Jurkat, Clone E6-1 (cell line): ENCODE measurements at places on chromosomes 4 and X.

GRCh38 chr4:97828646-97829045, 314.6 kb downstream of the STPG2 start:
- DNase-seq, result no peak

DNA sequence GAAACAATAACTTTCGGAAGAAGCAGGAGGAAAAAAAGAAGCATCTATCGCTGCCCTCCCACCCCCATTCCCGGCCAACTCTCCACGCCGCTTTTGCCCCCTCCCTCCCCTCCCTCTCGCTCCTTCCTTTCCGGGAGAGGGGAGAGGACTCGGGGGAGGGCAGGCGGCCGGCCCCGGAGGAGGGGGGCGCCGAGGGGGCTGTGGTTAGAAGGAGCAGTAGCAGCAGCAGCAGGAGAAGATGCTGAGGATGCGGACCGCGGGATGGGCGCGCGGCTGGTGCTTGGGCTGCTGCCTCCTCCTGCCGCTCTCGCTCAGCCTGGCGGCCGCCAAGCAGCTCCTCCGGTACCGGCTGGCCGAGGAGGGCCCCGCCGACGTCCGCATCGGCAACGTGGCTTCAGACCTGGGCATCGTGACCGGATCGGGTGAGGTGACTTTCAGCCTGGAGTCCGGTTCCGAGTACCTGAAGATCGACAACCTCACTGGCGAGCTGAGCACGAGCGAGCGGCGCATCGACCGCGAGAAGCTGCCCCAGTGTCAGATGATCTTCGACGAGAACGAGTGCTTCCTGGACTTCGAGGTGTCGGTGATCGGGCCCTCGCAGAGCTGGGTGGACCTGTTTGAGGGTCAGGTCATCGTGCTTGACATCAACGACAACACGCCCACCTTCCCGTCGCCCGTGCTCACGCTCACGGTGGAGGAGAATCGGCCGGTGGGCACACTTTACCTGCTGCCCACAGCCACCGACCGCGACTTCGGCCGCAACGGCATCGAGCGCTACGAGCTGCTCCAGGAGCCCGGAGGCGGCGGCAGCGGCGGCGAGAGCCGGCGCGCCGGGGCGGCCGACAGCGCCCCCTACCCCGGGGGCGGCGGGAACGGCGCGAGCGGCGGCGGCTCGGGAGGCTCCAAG, 1.3 kb downstream of the PCDH7 start:
- no peak for DNase-seq

DNA sequence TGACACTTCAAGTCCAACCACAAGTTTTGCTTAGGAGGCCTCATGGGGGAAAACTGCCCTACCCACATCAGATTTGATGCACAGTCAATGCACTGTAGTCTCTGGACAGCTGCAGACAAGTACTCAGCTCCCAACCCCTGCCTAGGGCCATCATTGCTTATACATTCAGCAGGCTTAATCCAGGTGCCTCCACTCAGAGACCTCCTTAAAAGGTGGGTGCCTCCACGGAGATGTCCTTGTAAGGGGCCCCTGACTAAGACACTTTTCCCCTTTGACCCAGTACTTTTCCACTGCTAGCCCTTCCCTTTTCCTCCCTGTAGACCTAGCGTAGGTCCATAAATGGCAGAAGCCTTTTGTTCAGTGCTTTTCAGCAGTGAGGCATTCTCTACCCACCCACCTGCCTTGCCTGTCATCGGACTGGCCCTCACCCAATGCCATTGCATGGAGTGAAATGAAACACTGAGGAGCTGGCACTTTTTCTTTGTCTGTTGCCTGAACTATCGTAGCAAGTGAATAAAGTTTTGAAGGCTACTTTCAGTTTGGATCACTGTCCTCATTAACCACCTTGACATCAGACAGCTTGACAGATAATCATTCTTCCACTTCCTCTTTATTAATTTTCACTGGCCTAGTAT, 23.8 kb upstream of the PLK4 start:
- no peak for DNase-seq

GRCh38 chrX:19639813-19640462, 124.6 kb upstream of the MAP3K15 start:
- DNase-seq, result no peak

DNA sequence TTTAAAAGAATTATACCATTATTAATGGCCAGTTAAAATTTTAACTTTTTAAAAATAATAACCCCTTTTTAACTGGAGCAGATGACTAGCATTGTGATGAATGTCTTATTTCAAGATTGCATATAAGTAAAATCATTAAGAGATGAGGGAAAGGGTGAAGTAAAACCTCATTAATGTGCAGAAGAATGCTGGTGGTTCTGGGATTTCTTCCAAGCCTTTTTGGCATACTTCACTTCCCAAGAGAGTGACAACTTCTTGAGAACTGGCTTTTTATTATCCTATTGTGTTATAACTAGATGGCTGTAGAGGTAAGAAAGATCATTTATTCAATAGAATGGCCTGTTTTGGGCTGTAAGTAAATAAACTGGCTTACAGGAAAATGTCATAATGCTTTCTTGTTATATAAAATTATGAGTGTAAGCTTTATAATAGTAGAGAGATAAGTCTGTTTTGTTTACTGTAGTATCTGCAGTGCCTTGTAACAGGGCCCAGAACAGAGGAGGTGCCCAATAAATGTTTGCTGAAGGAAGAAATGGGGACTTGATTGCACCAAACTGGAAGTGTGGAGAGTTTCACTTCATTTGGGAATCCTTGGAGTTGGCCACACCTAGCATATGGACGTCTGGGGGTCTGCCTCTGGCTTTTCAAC, 242.9 kb upstream of the PITX2 start:
- no peak for DNase-seq

- no peak for DNase-seq
These were observed 523.4 kb downstream of the ADGRL3 start for GRCh38 chr4:61723492-61723891.

DNA sequence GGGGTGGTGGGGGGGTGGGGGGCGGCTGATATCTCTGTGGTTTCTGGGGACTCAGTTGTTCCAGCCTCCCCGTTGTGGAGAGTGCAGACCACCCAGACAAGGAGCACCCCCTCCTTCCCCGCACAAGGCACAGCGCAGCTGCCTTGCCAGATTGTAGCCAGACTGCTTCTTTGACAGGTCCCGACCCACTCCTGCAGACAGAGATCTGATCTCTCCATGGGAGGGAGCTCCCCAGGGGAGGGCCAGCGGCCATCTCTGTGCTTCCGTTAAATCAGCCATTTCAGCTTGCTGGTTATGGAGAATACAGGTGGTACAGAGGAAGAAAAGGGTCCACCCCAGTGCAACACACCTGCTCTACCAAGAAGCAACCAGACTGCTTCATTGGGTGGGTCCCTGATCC, 80.8 kb downstream of the FGF16 start:
- DNase-seq, result no peak

- DNase-seq, result no peak
These were observed 187.7 kb upstream of the TAPT1 start for GRCh38 chr4:16413814-16414555.

GRCh38 chrX:129714581-129714980, 24.2 kb upstream of the XPNPEP2 start:
- no peak for DNase-seq

- no peak for DNase-seq
These were observed 76.0 kb upstream of the SRD5A3 start for GRCh38 chr4:55269995-55270394.

- DNase-seq, result no peak
These were observed 112.5 kb downstream of the MAB21L2 start for GRCh38 chr4:150694438-150694837.

DNA sequence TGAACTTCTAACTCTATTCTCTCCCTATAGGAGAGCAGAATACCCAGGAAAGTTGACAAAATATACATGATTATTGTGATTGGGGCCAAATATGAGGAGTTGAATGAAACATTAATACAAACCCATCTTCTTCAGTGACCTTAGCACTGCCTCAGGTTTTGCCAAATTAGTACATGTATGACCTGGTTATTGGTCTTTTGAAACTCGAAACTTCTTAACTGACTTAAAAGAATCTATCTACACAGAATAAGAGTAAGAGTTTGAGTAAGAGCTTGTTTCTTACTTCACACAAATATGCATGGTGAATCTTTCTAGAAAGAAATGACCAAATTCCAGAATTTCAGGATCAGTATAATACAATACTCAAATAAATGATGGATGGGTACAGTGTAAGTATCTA, 213.0 kb upstream of the GK2 start:
- no peak for DNase-seq

DNA sequence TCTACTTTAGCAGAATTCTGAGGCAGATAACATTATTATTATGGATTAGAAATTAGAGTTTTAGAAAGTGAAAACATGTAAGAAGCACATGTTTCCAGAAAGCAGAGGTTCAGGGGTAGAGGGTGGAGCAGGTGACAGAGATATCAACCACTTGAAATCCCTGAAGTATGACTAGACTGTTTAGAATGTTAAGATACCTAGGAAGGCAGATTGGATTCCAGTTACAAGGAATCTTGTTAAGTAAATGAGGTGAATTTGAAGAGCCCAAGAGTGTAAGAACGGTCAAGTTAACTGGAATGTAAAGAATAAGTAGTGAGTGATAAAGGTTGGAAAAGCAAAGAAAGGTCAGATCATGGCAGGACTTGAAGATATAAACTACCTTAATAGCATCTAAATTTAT, 37.6 kb downstream of the ARSJ start:
- DNase-seq, result no peak

DNA sequence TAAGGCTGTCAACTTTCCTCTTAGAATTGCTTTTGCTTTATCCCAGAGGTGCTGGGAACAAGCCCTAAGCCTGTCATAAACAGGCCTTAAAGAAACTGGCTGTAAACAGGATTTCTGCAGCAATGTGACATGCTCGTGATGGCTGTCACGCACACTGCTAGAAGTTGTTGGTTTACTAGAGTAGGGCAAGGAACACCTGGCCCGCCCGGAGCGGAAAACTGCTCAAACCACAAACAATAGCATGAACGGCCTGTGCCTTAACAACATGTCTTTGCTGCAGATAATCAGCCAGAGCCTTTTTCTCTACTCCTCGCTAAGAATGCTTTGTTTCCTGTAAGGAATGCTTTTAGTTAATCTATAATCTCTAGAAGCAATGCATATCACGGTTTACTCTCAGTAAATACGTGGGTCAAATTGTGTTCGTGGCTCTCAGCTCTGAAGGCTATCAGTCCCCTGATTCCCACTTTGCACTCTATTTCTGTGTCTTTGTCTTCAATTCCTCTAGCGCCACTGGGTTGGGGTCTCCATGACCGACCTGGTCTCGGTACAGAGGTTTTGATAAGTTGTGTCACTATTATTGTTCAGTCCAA, 318.3 kb downstream of the GLUD2 start:
- peak; percentile 87 for DNase-seq

- DNase-seq, result no peak
These were observed 183.6 kb upstream of the FTHL17 start for GRCh38 chrX:31255310-31256033.

GRCh38 chr4:121221608-121222007, 57.5 kb upstream of the TNIP3 start:
- DNase-seq, result no peak

- no peak for DNase-seq
These were observed 252.3 kb downstream of the NLGN4X start for GRCh38 chrX:5976332-5976731.

DNA sequence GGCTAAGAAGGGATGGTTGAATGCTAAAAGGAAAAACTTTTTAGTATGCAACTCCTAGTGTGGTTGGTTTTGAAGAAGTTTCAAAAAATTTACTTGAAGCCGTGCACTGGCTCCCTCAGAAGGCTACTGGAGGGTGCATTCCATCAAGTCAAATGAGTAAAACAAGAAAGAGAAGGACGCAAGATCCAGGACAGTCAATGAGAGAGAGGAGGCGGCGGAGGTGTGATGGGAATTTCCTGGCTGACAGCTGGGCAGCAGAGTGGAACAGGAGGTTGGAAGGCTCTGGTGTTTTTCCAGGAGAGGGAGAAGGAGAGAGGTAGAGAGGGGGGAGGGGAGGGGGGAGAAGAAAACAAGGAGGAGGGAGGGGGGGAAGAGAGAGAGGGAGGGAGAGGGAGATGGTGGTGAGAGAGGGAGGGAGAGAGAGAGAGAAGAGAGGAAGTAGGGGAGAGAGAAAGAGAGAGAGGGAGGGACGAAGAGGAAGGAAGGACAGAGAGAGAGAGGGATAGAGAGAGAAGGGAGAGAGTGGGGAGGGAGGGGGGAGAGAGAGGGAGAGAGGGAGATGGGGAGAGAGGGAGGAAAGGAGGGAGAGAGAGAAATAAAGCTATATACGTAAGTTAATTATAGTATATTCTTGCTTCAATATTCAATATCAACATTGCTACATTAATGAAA, 126.4 kb downstream of the SH3KBP1 start:
- DNase-seq, result no peak

- DNase-seq, result no peak
These were observed 10.9 kb downstream of the SAP30 start for GRCh38 chr4:173381610-173382009.

DNA sequence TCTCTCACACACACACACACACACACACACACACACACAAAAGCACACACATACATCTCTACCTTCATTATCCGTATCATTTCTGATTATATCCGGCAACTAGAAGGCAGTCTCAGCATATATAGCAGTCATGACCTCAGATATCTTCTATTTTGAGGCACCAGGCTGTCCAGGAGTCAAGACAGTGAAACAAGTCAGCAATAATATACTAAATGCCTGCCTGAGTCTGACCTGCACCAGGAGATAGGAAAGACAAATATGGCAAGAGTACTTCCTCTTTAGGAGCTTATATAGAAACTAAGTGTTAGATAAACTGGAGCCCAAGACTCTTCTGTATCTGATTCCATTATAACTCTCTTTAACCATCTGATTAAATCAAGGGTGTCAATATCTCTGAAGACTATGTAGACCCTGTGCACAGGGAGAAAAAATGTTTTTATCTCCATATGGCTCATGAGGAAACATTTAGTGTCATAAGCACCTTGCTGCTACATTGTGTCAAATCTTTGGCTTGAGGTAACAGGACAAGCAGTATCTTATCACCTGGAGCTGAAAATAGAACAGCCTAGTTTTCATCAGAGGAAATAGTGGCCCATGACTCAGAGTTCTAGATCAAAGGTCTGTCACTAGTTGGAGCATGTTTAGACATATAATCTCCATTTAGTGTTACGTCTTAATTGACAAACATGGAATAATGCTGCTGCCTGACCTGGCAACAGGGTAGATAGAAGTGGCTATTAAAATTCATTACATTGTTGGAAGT, 27.0 kb upstream of the FAM47B start:
- DNase-seq, result no peak

DNA sequence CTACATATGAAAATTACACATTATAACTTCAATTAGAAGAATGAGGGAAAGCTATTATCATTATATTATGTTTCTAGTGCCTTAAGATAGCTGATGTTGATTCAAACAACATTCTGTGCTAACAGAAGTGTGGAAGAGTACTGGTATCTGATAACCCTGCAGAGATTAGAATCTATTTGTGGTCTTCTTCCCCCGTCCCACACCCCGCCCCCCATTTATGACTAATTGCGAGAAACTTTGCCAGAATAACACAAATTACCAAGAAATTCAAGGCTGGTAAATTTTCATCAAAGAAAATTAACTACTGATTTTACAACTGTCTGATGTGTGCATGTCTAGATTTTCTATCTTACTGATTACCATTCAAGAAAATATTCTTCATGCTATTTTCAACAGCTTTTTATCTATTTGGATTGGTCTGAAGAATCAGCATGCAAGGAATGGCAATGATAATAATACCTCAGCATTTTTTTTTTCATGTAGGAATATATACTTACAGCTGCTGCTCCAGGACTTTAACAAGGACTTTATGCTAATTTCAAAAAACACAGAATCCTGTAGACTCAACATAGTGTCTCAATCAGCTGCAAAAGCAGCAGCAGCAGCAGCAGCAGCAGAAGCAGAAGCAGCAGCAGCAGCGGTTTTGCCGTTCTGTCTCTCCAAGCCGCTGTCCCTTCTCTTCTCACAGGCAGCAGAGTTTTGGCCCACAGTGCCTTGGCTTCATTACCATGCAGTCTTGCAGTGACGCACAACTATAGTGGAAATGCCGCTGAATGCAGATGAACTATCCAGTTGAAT, 126.7 kb downstream of the FRYL start:
- DNase-seq, result no peak
